Occipital lobe (tissue), 3 donors: ENCODE measurements at places on chromosomes 3 and 15. TPM values are rescaled to one million over a fixed set of nuclear protein-coding genes. Genes with fewer than 3 reads are reported as not detected.

The DLEC1 gene
- total RNA-seq: 0.78 TPM

The GATM gene
- 150 TPM for total RNA-seq

The AADAC gene
- not detected for total RNA-seq

The CPA3 gene
- total RNA-seq: not detected

The MORC1 gene
- 0.31 TPM for total RNA-seq

The CDC25A gene
- 3.7 TPM for total RNA-seq

The MAGEL2 gene
- total RNA-seq: 1.7 TPM

DNA sequence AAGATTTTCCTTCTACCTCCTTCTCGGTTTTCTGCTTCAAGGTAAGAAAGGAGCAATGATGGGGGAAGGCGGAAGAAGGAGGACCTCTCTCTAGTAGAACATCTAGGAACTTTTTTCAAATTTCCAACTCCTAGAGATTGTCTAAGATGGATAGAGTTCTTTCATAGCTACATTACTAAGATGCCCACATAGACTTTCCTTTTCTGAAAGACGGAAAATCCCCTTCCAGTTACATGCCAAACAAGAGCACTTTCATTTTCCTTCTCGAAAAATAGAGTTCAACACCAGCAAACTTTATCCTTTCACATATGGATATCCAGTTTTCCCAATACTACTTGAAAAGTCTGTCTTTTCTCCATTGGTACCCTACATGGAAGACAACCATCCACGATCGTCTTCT lies 692 bp downstream of the HTR3E start:
- DNase-seq: no peak

- DNase-seq: no peak
Observed at GRCh38 chr3:189806171-189806951, 175.2 kb downstream of the TP63 start.

GRCh38 chr3:115251509-115251908 lies 104.4 kb upstream of the ZBTB20 start:
- no peak for DNase-seq

DNA sequence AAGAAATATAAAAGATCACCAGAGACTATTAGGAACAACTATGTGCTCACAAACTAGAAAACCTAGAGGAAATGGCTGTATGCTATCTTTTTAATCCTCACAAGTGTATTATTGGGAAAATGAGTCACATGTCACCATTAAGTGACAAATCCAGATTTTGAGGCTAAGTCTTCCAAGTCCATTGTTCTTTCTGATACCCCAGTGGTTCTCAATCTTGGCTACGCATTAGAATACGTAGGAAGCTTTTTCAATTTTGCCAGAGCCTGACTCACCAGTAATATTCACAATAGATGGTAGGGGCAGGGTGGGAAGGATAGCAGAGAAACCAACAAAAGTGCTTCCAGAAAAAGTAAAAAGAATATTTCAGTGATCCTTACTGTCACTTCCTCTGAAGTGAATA lies 117.0 kb downstream of the FILIP1L start:
- no peak for DNase-seq

DNA sequence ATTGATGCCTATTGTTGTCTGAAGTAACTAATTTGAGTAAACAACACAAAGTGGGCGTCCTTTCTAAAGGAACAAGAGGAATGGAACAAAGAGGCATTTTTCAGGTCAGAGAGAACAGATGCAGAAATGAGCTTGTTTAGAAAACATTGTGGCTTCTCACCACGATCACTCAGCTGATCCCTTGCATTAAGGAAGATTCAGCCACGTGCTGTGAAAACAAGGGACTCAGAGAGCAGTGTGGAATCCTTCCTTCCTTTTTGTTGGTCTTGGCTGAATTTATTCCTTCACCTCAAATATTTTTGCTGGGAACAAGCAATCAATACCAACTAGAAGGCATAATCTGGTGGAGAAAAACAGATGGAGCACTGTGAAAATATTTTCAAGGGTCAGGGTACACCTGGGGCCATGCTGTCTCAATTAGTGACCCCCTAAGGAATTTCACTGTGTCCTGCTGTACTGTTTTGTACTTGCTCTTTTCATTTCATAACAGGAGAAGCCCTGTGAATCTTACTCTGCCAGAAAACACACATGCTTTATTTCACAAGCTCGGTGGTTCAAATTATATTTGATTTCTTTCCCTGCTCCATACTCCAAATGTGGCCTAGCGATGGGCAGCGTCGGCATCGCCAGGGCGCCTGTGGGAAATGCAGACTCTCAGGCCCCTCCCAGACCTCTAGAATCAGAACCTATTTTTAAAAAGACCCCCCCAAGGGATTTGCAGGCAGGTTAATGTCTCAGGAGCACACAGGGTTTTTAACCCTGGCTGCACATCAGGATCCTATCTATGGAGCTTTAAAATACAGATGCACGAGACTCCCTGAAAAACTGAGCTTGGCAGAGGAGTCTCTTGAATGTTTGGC lies 11.6 kb upstream of the SLC6A20 start:
- no peak for DNase-seq

GRCh38 chr3:178320456-178321351 lies 215.5 kb upstream of the KCNMB2 start:
- no peak for DNase-seq

DNA sequence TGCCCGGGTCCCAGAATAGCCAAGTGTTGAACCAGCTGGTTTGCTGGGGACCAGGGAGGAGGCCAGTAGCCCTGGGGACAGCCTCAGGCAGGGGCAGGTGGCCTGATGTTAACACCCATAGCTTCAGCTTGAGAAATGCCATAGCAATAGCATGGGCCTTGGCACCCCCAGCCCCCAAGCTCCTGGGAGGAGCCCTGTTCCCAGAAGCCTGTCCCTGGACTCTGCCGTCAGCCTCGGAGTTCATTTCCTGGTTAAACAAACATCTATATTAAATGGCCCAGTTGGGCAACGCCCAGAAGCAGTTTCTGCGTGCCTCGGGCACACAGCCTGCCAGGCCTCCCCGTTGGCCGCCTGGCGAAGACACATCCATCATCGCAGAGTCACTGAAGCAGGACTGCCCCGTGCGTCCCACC lies 58.2 kb downstream of the FGD5 start:
- DNase-seq: no peak

- DNase-seq: no peak
Observed at GRCh38 chr3:55489798-55490132, 2.7 kb upstream of the WNT5A start.

GRCh38 chr15:100818927-100819326 lies 60.7 kb upstream of the ALDH1A3 start:
- DNase-seq: no peak

GRCh38 chr3:87563712-87564111 lies 287.3 kb upstream of the POU1F1 start:
- no peak for DNase-seq

- DNase-seq: no peak
Observed at GRCh38 chr3:124483915-124484470, 246.3 kb upstream of the UMPS start.

GRCh38 chr3:49703956-49704355 lies 14.6 kb downstream of the RNF123 start:
- DNase-seq: no peak
